ENCODE measurements at places on chromosomes 1 and 21.
A peak's percentile ranks its signal among the peaks of the same experiment; 100 is the strongest.

DNA sequence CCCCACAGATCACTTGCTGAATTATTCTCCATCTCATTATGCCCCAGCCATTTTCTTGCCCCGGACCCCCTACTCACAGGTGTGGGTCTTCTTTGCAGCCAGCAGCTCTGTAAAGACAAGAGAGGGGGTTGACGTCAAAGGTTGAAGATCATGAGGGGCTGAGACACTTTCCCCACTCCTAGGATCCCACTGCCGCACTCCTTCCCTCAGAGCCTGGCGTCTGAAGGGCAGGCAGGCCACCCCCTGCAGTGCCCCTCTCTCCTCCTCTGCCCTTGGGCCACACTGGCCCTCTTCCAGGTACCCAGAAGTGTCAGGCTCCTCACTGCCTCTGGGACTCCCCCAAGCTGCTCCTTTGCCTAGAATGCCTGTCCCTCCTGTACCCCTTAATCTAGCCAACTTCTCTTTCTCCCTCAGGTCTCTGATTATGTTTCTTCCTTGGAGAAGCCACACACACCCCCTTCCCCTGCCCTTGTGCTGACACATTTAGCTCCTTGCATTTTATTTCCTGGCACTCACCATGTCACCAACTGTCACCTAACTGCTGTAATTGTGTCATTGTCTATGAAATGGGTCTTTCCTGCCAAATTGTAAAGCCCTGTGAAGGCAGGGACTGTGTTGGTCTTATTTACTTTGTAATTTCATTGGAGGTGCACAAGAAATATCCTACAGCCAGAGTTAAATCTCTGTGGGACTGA, 2.1 kb downstream of the RORC start:
- DNase-seq = no peak

DNA sequence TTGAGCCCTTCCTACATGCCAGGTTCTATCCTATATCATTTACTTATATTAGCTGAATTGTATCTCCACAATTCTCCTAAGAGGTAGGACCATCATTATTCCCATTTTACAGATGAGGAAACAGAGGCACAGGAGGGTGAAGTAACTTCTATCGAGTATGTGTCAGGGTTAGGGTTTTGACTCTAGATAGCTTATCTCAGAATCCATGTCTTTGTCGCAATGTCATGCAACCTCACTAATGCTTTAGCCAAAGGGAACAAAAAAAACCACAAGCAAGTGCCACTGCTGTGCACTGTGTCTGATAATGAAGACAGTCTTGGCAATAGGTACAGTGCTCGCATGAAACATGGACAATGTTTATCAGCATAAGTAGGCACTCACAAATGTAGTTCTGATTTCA, 95.4 kb upstream of the CLDN14 start:
- DNase-seq = no peak

GRCh38 chr1:58782178-58783089, 1.4 kb downstream of the JUN start:
- DNase-seq = peak; percentile 51

DNA sequence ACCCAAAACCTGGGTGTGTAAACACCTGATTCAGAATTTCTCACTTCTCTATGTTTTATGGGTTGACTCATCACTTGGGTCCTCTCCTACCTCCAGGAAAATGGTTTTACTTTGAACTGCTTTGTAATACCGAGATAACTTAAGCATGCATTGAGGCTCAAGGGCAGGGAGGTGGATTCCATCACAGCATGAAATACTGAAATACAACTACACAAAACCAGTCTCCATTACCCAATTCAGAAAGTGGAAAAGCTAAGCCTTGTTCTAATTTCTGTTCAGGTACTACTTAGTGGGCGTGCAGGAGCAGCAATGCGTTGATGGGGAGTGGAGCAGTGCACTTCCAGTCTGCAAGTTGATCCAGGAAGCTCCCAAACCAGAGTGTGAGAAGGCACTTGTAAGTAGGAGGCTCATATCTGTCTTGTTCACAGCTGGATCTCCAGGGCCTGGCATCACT, 6.1 kb upstream of the C4BPA start:
- DNase-seq = no peak

DNA sequence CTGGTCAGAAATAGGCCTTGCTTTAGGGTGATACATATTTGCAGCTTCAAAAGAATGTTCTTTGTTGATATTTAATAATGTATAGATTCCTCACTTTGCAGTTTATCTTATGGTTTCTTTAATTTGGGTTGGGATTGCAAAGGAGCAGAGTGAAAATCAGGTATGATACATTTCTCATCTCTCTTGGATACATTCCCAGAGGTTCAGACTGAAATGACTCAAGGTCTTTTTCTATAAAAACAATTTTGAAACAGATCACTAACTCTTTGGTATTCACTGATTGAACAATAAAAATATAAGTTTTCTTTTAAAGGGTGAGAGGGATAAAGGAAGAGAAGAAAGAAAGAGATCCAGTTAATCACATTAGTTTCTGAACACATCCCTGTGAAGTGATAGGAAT, 606.5 kb upstream of the CAMK1G start:
- no peak for DNase-seq

All from fibroblast of gingiva (primary cell).